ENCODE measurements at places on chromosomes 7 and 10.

GRCh38 chr10:114262496-114262895 is 23.4 kb downstream of the VWA2 start:
- H3K27me3 ChIP-seq = no peaks in the 10 kb centered on the region
- no peaks in the 10 kb centered on the region for H3K36me3 ChIP-seq
- H3K4me1 ChIP-seq = peaks cover 4% of the 10 kb centered on the region
- no peak overlapping the region for H3K4me3 ChIP-seq

- no peak overlapping the region for H3K27ac ChIP-seq
- no peaks in the 10 kb centered on the region for H3K36me3 ChIP-seq
- no peaks in the 10 kb centered on the region for H3K27me3 ChIP-seq
- H3K4me3 ChIP-seq = no peak overlapping the region
- H3K4me1 ChIP-seq = no peaks in the 10 kb centered on the region
Measured at GRCh38 chr7:51727441-51727840, 410.8 kb upstream of the COBL start.

DNA sequence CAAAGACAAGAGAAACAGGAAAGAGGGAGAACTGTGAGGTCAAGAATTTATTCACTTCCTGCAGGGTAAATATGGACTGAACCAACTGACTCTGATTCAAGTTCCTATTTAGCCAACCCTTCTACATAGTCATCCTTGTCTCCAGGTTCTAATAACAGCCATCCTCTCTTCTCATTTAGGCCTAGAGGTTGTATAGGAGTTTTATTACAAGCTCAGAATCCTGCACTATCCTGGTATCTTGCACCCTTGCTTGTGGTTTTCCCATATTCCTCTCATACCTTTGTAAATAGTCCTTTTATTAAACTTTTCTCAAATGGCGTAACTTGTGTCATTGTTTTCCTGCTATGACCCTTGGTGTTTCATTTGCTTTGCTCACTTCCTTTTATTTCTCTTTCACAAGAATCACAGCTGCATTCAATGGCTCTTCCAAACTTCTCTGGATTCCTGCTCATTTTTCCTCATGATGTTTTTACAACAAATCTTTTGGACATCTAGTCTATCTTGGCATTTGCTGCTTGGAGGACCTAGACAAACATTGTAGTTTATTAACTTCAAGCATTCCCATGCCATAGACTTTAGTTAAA is 12.4 kb upstream of the OR2A5 start:
- no peaks in the 10 kb centered on the region for H3K4me1 ChIP-seq
- no peaks in the 10 kb centered on the region for H3K36me3 ChIP-seq
- H3K27me3 ChIP-seq = no peaks in the 10 kb centered on the region

- no peak for DNase-seq
- no peak overlapping the region for H3K27ac ChIP-seq
- H3K4me1 ChIP-seq = no peaks in the 10 kb centered on the region
- no peak overlapping the region for H3K4me3 ChIP-seq
- no peaks in the 10 kb centered on the region for H3K36me3 ChIP-seq
Measured at GRCh38 chr10:76763376-76763775, 874.2 kb downstream of the KCNMA1 start.

DNA sequence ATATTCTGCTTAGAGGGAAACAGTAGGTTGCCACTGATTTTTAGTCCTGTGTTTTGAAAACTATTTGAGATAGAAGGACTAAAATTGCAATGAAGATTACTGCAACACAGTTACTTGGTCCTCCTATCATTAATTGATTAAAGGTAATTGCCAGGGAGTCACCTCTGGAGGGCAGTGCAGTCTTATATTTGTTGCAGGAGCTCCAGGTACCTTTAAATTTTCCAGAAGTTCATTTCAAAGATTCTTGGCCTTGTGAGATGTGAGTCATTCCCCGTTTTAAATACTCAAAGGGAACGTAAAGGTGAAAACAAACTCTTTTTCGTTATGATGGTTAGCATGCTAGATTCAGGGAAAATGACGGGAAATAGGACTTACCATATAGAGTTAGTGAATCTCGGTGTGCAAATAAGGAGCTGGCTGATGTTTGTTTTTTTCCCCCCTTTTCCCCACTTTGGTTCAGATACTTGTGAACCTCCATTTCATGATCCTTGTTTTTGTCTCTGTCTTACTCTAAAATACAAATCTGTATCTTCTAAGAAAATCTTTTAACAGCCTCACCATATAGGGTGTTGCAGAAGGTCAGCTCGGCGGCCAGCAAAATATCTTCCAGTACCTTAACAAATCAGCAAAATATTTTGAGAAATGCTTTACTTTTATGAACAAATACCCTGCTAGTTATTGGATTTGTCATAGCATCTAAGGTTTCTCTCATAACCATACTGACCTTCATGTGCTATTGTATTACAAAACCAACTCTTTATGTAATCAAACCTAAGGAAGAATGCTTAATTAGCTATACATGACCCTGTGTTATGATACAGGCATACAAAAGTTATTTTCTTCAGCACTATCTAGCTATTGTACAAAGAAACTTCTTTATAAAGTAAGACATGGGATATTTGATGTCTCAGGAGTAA is 143.0 kb upstream of the HDAC9 start:
- no peak overlapping the region for H3K4me3 ChIP-seq
- H3K4me1 ChIP-seq = no peaks in the 10 kb centered on the region
- no peak overlapping the region for H3K27ac ChIP-seq
- no peaks in the 10 kb centered on the region for H3K36me3 ChIP-seq
- no peak for DNase-seq

GRCh38 chr10:46525177-46525823 is 31.2 kb downstream of the GPRIN2 start:
- no peaks in the 10 kb centered on the region for H3K4me1 ChIP-seq
- H3K4me3 ChIP-seq = no peak overlapping the region
- DNase-seq = no peak
- no peaks in the 10 kb centered on the region for H3K27me3 ChIP-seq
- no peak overlapping the region for H3K27ac ChIP-seq
- no peaks in the 10 kb centered on the region for H3K36me3 ChIP-seq

DNA sequence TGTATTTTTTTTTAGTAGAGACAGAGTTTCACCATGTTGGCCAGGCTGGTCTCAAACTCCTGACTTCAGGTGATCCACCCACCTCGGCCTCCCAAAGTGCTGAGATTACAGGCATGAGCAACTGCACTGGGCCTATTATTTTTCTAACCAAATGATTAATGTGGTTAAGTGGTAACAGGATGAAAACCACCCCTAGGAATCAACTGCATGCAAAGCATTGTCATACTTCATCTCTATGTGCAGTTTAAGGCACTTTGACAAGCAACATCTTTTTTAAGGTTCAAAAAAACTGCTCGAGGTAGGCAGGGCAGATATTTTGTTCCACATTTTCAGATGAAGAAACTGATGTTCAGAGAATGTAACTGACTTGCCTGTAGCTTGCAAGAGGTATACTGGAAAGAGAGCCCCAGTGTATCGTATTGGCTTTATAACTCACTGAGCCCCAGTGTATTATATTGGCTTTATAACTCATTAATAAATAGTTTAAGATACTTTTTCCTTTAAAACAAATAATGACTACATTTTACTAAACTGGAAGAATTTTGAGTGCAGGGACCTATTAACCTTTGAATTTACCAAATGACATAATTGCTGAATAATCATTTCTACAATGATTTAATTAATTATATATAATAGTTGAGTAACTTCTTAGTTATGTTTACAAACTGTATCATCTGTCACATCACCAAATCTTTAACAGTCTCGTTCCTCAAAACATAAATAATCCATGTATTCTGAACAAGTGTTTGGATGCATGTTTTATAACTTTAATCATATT is 38.1 kb downstream of the RTKN2 start:
- no peak overlapping the region for H3K27ac ChIP-seq
- H3K27me3 ChIP-seq = no peaks in the 10 kb centered on the region
- H3K4me1 ChIP-seq = no peaks in the 10 kb centered on the region
- no peak overlapping the region for H3K4me3 ChIP-seq
- DNase-seq = no peak

DNA sequence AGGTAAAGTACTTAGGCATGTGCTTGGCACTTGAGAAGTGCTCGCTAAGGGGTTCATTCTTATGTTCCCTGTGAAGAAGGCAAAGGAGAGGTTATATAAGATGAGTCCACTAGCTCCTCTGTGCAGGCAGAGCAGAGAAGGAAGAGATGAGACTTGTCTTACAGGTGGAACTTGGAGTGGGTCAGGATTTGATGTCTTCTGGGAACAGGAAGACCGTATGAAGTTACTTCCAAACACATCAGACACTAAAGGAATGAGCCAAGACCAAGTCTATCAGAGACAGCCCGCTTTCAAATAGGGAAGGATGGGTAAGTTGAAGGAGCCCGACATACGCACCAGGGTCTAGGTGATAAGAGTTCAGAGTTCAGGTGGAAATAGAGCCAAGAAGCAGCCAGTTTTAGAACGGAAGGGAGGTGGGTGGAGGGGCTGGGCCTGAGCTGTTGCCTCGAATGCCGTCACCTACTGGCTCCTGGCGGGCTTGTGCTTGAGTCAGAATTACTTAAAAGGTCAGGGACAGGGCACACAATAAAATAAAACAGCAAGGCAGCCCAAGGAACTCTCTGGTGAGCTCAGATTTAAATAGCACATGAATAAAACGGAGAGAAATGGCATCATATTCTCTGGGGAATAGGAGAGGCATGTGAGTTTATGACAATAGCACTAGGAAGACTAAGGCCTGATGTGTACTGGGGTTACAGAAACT is 56.1 kb upstream of the GRB10 start:
- no peaks in the 10 kb centered on the region for H3K4me1 ChIP-seq
- H3K27me3 ChIP-seq = no peaks in the 10 kb centered on the region
- H3K36me3 ChIP-seq = no peaks in the 10 kb centered on the region
- no peak overlapping the region for H3K4me3 ChIP-seq
- H3K27ac ChIP-seq = no peak overlapping the region
